ENCODE measurements at places on chromosomes 3 and 15. TPM values are rescaled to one million over a fixed set of nuclear protein-coding genes. Genes with fewer than 3 reads are reported as not detected.

DNA sequence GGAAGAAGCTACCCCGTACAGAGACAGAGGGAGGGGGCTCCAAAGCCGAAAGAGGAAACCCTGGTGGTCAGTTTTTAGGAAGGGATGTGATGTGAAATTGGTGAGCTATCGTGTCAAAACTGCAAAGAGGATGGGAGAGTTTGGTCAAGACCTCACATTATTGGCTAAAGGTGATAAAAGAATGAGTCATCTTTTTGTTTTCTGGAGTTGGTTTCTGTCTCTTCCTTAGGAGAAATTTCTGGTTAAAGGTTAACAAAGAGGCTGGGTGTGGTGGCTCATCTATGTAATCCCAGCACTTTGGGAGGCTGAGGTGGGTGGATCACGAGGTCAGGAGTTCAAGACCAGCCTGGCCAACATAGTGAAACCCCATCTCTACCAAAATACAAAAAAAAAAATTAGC, 217.8 kb upstream of the CBLB start:
- peak; percentile 2 for DNase-seq

GRCh38 chr3:143837076-143837475, 11.2 kb downstream of the SLC9A9 start:
- no peak for DNase-seq

GRCh38 chr15:25346371-25346770, 92.5 kb downstream of the UBE3A start:
- DNase-seq: no peak

DNA sequence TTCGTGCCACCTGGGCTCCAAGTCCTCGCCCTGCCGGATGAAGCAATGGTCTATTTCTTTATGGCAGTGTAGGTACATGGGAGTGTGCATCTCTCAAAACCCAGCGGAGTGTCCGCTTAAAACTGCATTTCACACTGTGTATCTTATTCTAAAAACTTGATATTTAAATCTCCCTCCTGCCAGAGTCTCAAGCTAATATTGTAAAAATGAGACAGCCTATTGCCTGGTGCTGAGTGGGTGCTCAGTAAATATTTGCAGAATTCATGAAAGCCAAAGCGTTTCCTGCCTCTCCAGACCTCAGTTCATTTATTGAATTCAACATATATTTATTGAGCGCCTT, 330 bp upstream of the TBC1D2B start:
- DNase-seq: no peak

DNA sequence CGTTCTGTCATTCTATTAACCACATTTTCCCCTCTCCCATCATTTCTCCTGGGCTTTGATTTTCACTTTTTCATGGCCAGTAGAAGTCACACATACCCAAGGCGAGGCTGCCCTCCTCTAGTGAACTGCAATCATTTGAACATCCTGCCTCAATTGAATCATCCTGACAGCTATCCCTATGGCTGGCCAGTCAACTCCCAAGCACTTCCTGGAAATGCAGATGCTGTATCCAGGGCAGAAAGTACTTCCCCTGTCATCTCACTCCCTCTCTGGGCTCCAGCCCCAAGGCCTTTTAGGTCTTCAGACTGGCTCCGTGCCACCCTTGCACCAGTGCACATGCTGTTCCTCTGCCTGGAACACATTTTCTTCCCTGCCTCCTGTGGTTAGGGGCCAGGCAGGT, 738.3 kb upstream of the CFAP20DC start:
- DNase-seq: no peak

GRCh38 chr3:183381673-183382072, 46.7 kb downstream of the MCF2L2 start:
- no peak for DNase-seq

- no peak for DNase-seq
Observed at GRCh38 chr15:56716334-56716733, 17.0 kb downstream of the ZNF280D start.

DNA sequence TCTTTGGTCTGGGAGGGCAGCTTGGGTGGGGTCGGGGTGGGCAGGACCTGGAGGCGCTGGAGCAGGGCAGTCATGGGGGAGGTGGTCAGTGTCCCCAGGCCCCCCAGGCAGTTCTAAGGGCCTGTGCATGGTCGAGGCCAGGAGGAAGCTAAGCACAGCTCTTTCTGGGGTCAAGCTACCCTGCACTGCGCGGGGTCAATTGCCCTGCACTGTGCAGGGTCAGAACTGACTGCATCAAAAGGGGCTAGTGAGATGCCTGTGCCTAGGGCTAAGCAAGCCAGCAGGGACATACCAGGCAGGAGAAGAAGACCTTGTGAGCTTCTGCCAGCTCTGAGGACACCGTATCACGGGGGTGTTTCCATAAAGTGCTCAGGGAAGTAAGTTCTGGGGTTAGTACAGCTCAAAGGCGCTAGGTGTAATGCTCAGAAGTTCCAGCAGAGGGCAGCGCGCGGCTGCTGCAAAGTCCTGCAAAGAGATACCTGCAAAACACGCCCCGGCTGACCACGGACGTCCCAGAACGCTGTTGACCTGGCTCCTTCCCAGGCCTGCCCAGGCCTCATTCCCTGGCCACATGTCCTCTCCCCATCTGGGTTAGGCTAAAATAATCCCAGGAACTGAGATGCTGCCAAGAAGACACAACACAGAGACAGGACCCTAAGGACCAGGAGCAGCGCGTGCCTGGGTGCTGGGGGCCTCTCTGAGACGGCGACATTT, 18.8 kb upstream of the IQSEC1 start:
- peak; percentile 77 for DNase-seq

DNA sequence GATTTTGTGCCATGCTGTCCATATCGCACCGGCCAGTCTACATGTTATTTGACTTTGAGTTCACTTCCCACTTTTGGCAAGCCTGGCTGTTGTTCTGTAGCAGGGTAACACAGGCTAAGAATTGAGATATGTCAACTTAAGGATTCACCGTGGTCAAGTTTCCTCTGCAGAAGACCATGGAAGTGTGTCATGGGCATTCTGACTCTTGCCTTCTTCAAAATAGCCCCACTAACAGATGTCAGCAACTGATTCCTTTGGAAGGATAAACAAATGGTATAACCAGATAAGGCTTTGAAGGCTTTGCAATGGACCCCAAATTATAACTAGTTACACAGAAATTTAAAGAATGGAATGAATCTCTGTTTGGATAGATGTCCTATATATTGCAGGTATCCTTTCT, 20.1 kb upstream of the CD47 start:
- DNase-seq: no peak

- no peak for DNase-seq
Observed at GRCh38 chr3:54960082-54960481, 32.2 kb upstream of the LRTM1 start.

GRCh38 chr3:14920536-14920935, 26.8 kb upstream of the NR2C2 start:
- DNase-seq: no peak

GRCh38 chr3:36542186-36542585, 161.9 kb downstream of the STAC start:
- no peak for DNase-seq

DNA sequence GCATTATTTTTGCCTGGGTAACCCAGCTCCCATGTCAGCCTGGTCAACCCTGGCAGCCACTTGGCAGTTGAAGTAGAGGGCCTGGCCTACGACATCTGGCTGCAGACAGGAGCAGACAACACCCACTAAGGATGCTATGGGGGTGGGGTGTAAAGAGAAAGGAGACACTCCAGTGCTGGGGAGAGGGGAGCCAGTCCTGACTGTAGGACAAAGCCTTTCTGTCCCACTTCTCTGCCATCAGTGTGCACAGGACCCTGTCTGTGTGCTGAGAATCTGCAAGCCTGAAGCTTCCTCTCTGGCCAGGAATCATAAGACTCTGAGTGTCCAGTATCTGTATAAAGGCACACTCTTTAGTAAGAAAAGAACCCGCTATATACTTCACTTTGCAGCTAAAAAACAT, 96.3 kb upstream of the CHRM5 start:
- no peak for DNase-seq

DNA sequence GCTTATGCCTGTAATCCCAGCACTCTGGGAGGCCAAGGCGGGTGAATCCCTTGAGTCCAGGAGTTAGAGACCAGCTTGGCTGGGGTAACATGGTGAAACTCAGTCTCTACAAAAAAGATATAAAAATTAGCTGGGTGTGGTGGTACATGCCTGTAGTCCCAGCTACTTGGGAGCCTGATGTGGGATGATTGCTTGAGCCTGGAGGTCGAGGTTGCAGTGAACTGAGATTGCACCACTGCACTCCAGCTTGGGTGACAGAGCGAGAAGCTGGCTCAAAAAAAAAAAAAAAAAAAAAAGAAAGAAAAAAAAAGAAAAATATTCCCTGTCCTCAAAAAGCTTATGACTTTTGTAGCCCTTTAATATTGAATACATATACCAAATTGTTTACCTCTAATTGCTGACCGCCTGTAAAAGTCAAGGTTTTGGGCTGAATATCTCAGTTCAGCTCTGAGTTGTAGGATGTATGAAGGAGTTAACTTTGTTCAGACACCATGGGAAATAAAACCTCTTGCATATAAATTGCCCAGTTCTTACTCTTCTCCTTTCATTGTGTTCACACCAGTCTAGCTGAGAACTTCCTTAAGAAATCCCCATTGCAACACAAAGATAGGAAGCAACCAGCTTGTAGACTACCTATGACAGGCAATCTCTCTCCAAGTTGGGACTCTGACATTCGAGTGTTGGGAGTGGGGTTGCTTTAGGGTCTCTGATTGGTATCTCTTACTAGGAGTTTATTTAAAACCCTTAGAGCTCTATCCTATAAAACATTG, 97.6 kb upstream of the RASGRP1 start:
- DNase-seq: no peak

- peak; percentile 57 for DNase-seq
Observed at GRCh38 chr15:52337198-52337853, 41.7 kb upstream of the MYO5C start.

- DNase-seq: no peak
Observed at GRCh38 chr15:98513428-98513986, 134.8 kb upstream of the IGF1R start.

DNA sequence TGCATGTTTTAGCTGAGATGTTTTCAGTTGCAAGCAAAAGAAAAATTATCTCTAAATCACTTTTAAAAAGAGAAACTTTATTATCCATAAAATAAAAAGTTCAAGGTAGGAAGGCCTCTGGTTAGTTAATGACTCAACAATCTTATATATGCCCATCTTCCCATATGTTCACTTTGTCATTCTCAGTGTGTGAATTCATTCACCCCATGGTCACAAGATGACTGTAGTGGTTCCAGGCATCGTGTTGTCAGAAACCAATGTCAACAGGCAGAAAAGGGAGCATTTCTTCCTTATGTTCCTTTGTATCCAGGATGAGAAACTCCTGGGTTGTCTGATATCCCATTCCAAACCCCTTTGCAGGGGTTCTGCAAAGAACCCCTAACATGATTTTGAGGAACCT, 119.9 kb upstream of the RAP2B start:
- no peak for DNase-seq

DNA sequence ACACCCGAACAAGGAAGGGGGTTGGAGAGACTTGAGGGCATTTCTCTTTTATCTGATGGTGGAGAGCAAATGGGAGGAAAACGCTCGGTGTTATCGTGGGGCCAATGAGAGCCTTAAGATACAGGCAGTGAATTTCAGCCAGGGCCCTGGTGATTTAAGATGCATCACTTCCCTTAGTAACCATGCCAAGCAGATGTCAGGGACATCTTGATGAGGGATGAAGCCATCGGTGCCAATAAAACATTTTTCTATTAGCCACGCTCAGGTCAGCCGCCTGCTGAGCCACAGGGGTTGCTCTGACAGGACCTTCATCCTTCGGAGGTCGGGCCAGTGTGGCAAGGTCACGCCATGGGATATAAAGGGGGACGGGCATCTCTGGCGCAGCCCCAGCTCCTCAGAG, 10.6 kb downstream of the IQSEC1 start:
- peak; percentile 63 for DNase-seq

GRCh38 chr3:134665243-134665642, 14.4 kb upstream of the KY start:
- DNase-seq: no peak

DNA sequence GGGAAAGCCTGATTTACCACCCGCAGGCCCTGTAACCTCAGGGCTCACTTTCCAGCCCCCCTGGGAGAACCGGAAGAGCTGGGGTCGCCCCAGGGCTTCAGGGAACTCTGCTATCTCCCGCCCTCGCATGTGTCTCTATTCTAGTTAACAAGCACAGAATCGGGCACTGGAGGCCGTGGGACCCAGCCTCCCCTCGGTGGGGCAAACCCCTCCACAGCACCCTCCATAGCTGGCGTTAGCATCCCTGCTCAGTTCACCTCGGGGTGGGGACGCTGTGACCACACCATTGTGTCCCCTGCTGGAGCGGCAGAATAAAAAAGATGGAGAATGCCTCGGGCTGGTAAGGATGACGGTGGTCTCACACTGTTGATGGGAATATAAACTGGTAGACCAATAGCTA, 3.5 kb upstream of the LRRC15 start:
- no peak for DNase-seq

GRCh38 chr3:194929578-194929960, 243.9 kb downstream of the FAM43A start:
- no peak for DNase-seq

DNA sequence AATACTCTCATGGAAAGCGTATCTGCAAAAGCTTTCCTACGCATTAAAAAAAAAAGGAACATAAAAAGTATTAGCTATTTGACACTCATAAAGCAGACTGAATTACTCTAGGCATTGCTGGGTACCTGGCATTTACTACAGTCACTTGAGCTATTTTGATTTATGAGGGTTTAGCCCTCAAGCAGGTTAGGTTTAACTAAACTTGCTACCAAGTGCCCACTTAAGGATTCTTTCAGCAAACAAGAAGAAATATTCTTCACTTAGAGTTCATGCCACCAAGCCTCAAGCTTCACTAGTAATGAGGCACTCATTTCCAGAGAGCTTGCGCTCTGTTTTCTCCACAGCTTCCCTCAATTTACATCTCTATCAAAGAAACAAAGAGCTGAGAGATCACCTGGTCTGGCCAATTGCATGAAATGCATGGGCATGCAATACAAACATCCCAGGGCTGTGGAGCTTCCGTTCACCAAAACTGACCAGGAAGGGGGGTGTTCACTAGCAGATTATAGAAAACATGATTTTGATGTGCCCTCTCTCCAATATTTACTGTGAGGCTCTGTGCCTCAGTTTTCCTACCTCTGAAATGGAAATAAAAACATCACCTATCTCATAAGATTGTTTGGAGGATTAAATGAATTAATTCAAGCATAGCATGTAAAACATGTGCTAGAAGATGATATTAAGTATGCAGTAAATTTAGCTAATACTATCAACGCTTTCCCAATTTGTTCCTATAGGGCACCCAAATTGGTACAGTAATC, 217.3 kb downstream of the RORA start:
- DNase-seq: no peak

Gene ARL14
- 0.43 TPM for total RNA-seq

Gene LXN
- not detected for total RNA-seq

Gene OR5K4
- total RNA-seq: not detected

Gene WDR6
- 76.1 TPM for total RNA-seq

Gene IL20RB
- total RNA-seq: 1.1 TPM

Gene SYNPR
- total RNA-seq: not detected

Gene MESP1
- total RNA-seq: 1.5 TPM

Gene CDHR4
- total RNA-seq: not detected

Gene CCR1
- not detected for total RNA-seq

Gene TMOD3
- total RNA-seq: 46.5 TPM

Gene AADACL2
- total RNA-seq: not detected

Gene GOLGA6D
- total RNA-seq: not detected

Gene PPP2R3A
- 17.3 TPM for total RNA-seq

Gene SCN5A
- 1.7 TPM for total RNA-seq

Gene TMCO5A
- total RNA-seq: not detected

Gene RPL15
- total RNA-seq: 1,847 TPM

Gene CPN2
- total RNA-seq: not detected

All from A172 (cell line).